ENCODE measurements at places on chromosomes 12 and 14.

GRCh38 chr12:1613860-1614259 is 15.2 kb upstream of the WNT5B start:
- DNase-seq, result no peak

DNA sequence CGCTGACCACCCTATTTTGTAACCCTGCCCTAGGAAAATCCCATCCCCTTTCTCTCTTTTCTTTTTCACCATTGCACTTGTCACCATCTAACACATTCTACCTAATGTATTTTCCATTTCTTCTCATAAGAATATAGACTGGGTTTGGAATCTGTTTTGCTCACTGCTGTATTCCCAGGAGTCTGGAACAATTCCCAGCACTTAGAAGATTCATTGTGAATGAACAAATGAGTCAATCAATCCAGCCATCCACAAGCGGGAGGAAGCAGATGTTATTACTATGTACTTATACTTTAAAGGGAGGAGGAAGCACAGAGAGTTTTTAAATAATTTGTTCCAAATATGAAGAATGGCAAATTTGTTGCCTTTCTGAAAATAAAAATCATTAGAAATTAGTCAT is 142.1 kb downstream of the KIF21A start:
- no peak for DNase-seq

- DNase-seq, result no peak
Observed at GRCh38 chr14:50095895-50096294, 20.5 kb downstream of the VCPKMT start.

- DNase-seq, result no peak
Observed at GRCh38 chr14:59439256-59439965, 25.8 kb downstream of the GPR135 start.

DNA sequence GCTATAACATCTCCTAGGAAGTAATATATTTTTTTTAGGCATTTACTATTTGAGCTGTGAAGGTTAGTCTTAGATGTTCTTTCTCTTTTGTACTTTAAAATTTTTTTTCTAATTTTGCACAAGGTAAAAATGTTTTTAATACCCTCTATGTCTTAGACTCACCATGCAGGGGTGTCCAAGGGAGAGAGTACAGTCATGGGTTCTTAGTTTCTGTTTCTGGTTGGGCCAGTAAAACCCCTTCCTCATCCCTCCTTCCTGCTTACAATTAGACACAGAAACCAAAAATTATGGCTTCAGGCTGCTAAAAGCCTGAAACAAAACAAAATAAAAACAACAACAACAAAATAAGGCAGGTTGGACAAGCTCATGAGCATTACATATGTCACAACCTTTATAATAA is 193.0 kb downstream of the SYT1 start:
- DNase-seq, result no peak

DNA sequence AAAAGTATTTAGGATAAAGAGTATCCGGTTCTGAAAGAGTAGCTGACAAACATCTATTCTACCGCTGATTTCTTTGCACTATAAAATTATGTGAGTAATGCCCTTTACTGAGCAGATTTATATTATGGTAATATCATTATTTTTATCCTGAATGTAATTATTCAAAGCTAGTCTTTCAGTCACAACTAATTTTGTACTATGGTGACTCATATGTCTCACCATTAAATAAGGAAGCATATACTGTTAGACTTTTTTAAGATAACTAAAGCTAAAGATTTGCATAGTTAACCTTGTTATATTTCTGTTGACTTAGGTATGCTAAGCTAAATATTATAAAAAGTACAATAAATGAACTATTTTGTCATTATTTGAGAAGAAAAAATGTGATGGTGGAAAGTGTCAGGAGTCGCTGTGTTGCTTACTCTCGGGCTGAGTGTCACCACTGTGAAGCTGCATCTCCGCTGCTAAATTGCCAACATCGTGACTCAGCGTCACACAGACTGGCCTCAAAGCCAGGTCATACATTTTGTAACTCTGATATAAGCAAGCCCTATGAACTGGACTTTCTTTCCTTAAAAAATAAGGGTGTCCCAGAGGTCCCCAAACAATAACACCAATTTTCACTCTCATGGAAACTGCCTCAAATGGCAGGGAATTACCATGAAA is 69.1 kb upstream of the SSTR1 start:
- no peak for DNase-seq

DNA sequence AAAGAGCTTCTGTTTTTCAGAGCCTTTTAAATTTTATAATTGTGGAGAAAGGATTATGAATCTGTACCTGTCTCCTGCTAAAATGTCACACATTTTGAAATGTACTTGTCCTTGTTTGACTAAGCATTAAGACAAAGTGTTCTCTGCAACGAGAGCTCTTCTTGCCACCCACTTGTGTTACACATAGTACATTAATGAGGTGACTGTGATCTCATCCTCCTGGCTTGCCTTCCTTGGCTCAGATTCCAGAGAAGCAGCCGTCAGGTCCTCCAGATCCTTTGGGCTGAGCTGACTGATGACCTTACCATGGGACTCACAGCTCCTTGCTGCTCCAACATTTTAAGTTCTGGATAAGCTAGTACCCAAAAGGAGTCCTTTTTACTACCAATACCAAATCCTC is 81.4 kb downstream of the BBS10 start:
- DNase-seq, result no peak

DNA sequence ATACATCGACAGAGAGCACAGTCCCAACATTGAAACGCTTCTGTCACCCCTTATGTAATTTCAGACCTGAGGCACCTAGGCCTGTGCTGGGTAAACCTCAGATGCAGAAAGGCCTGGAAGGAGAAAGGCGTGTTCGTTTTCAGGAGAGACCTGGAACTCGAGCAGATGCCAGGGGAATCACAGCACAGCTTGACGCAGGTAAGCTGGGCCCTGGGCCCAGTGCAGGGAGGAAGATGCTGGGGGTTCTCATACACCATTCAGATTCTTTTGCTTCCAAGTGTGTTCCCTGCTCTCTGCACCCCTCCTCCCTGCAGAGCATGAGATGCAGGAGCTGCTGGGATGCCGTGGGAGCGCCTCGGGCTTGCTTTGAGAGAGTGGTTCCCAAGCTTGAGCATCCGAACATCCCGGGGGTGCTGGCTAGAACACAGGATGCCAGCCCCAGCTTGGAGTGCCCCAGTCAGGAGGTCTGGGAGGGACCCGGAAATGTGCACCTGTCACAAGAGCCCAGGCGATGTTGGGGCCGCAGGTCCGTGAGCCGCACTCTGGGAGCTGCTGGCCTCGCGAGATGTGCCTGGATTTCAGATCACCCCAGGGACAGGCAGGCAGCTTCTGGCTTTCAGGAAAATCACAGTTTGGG is 35.9 kb downstream of the FZD10 start:
- DNase-seq, result no peak

DNA sequence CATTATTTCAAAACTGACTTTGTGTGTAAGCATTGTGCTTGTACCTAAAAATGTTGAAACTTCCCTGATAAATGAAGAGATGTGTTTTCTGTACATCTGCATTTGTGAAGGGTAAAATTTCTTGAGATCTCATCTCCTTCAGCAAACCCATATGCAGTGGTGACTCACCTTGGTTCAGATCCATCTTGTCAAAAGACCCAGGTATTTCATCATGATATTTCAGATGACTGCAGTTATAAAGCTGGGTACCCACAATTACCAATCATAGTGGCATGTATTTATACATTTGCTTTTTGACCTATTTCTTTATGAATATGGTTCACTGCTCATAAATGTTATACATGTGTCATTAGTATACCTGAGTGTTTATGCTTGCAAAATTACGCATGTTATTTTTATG is 1213.6 kb downstream of the GALC start:
- DNase-seq, result no peak

DNA sequence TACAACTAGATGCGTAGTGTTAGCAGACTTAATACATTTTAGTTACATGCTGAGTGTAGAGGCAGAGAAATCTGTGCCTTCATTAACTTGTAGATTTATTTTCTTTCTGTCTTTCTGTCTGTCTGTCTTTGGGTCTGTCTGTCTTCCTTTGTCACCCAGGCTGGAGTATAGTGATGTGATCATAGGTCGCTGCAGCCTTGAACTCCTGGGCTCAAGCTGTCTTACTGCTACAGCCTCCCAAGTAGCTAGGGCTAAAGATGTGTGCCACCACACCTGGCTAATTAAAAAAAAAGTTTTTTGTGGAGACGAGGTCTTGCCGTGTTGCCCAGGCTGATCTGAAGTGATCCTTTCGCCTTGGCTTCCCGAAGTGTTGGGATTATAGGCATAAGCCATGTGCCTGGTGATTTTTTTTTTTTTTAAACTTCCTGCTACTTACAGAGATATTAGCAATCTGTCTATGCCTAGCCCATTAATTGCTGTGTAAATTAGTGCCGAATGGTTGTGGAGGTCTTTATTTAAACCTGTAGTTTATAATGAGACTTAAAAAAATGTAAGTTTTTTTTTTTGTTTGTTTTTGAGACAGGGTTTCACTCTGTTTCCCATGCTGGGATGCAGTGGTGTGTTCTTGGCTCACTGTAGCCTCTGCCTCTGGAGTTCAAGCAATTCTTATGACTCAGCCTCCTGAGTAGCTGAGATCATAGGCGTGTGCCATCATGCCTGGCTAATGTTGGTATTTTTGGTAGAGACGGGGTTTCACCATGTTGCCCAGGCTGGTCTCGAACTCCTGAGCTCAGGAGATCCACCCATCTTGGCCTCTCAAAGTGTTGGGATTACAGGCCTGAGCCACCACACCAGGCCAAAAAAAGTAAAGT is 22.8 kb downstream of the ERC1 start:
- DNase-seq, result no peak

- no peak for DNase-seq
Observed at GRCh38 chr12:2648406-2648805, 146.4 kb upstream of the FKBP4 start.

DNA sequence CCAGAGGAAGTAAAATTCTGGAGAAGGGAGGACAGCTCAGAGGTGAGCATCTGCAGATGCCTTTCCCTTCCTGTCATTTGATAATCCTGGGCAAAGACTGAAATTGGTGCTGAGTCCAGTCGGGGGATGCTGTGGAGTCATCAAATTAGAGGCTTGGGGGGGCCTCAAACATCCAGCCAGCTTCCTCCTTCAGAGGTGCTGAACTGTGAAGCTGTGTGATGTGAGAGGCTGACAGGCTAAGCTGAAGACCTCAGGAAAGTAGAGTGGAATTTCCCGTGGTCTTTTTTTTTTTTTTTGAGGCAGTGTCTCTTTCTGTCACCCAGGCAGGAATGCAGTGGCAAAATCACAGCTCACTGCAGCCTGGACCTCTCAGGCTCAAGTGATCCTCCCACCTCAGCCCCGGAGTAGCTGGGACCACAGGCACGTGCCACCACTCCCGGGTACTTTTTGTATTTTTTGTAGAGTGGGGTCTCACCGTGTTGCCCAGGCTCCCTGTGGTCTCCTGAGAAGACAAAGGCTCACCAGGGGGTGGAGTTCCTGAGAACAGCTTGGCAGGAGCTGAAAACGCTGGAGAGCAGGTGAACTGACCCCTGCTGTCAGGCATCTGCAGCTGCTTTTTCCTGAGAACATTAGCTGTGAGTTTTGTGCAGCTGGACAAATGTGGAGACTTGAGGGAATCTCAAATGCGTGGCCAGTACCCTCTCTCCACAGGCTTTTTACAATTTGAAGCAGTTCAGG is 6.1 kb upstream of the TCL1B start:
- DNase-seq, result no peak

- no peak for DNase-seq
Observed at GRCh38 chr14:90785471-90785870, 30.8 kb downstream of the TTC7B start.

DNA sequence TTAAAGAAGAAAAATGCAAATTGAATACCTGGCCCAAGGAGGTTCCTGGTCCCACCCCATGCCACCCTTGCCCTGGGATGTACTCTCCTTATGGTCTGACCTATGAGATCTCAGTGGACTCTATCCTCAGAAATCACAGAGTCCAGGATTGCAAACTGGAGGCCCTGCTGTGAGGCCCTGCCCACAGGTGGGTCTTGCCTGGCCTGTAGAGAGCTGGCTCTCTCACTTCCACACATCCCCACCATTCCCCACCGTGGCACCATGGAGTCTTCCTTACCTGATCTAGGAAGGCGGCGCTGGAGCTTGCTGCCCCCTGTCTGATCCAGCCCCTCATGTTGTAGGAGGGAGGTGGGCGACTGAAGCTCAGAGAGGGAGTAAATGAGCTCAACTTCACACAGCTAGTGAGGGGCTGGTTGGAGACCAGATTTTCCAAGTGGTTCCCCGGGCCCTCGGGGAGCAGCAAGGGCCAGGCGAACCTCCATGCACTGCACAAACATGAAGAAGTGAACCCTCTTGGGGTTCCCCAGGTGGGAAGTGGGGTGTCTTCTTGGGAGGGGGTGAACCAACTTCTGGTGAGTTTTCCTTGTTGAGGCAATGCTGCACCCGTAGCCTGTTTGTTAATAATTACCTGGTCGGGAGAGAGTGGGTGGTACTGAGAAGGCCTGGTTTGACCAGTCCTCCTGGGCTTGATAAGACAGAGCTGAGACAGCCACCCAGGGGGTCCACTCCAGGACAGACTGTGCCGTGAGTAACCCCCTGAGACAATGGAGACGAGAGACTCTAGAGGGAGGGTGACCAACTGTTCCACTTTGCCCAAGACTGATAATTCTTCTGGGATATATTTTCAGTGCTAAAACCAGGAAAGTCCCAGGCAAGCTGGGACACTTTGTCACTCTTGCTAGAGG is at the start of gene SERPINA4:
TSS of gene SERPINA4 (plus strand) at position 692 of the 905 bp plus-strand sequence. CDS start 2,041 bp downstream, outside the sequence.
- no peak for DNase-seq

- no peak for DNase-seq
Observed at GRCh38 chr12:80087486-80088213, 11.7 kb upstream of the OTOGL start.

DNA sequence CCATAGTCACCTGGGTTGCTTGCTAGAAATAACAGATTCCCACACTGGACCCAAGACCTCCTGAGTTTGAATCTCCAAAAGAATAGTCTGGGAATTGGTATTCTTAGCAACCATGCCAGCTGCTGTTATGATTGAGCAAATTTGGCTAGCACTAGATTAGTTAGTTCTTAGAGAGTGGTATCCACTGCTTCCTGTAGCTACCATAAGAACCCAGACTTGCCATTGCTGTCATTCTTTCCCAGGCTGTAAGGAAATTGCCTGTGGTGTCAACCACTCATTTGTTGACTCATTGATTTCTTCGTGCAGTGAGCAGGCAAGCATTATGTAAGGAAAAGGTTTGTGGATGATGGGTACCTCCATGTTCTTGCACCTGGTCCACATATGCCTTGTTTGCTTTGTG is 201.8 kb upstream of the RGS6 start:
- no peak for DNase-seq

GRCh38 chr12:14986449-14986848 is 13.6 kb downstream of the PDE6H start:
- no peak for DNase-seq

GRCh38 chr12:90246688-90247087 is 538.0 kb upstream of the ATP2B1 start:
- no peak for DNase-seq

- DNase-seq, result no peak
Observed at GRCh38 chr12:17215759-17216570, 610.0 kb upstream of the LMO3 start.

- DNase-seq, result no peak
Observed at GRCh38 chr12:82593901-82594396, 92.8 kb upstream of the TMTC2 start.

DNA sequence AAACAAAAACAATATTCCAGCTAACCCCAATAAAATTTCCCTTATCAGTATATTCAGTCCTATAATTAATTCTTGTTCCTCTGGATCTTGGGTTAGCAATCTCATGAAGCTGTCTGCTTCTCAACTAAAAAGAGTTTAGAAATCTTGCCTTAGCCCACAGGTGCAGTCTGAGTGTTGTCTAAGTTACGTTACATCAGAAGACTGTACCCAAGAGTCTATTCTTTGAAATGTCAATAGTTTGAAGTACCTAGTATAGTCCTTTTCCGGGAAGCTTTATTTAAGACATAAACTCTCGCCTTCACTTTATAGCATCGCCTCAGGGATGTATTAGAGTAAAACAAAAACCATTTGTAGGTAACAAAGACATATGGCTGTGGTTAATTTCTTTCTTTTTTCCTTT is 465.1 kb downstream of the FUT8 start:
- no peak for DNase-seq

Measured in stimulated activated CD4-positive, alpha-beta T cell treated with anti-CD3 and anti-CD28 coated beads, Interleukin-1b, Interleukin-23, amount 100 ng/mL, for 48 hours (primary cell).